ENCODE measurements at places on chromosomes 16 and 17. TPM values are rescaled to one million over a fixed set of nuclear protein-coding genes. Genes with fewer than 3 reads are reported as not detected.

GRCh38 chr16:46768809-46769208, 20.7 kb upstream of the MYLK3 start:
- no peaks in the 10 kb centered on the region for H3K4me1 ChIP-seq
- H3K27ac ChIP-seq = no peak overlapping the region
- no peaks in the 10 kb centered on the region for H3K27me3 ChIP-seq
- no peaks in the 10 kb centered on the region for H3K36me3 ChIP-seq
- no peak overlapping the region for H3K4me3 ChIP-seq

GRCh38 chr17:70767102-70767701, 597.9 kb downstream of the KCNJ2 start:
- H3K27me3 ChIP-seq = no peaks in the 10 kb centered on the region
- H3K27ac ChIP-seq = no peak overlapping the region
- H3K4me3 ChIP-seq = no peak overlapping the region

STRADA gene
- 69.7 TPM for total RNA-seq

GRCh38 chr17:11140501-11140900, 100.5 kb upstream of the SHISA6 start:
- H3K27me3 ChIP-seq = no peaks in the 10 kb centered on the region
- no peaks in the 10 kb centered on the region for H3K4me1 ChIP-seq
- no peak overlapping the region for H3K4me3 ChIP-seq
- H3K27ac ChIP-seq = no peak overlapping the region
- no peaks in the 10 kb centered on the region for H3K36me3 ChIP-seq

HCRT gene
- total RNA-seq = not detected

DNA sequence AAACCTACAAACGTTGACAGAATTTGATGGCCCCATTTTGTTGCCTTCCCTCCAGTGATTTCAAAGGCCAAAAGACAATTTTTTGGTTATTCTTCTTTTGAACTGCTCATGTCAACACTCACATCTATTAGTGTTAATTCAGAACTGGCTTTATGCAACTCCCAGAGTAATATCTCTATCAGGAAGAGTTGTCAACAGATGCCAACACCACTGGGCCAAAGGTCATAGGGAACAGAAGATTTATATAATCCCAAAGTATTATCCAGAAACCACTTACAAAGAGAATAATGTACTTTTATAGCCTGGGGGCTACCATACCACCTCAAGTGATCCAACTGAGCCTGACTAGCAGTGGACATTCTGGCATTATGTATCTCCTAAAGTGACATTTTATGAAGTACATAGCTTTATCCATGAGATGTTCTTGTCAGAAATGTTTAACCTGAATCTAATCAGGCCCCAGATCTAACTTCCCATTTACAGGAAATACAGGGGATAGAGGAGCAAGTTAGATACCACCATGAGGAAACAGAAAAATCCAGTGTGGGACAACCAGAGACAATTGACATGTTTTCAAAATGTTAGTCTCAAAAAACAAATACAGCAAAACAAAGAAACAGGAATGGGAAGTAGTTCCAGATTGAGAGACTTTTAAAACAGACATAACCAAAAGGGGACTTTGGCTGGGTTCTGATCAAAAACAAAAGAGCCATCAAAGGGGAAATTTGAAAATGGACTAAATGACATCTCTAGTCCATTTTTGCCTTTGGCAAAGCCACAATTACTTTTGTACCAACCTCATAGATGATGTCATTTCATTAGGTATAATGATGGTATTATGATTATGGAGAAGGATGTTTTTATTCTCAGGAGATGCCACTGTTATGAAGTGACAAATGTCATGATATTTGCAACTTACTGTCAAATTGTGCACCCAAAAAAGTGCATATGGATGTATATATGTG, 18.5 kb downstream of the FAM117A start:
- no peak overlapping the region for H3K4me3 ChIP-seq
- no peaks in the 10 kb centered on the region for H3K27me3 ChIP-seq

DNA sequence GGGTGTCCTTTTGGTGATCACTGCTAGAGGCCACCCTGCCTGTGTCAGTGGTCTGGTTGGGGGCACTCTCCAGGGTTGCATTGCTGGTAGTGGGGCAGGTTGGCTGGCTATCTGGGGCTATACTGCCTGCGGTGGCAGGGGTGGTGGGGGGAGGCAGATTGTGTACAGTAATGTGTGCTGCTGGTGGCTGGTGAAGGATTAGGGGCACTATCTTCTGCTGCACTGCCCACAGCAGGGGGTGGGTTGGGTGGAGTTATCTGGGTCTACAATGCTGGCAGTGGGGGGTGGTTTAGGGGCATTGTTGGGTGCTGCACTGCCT, 204.0 kb upstream of the WSB1 start:
- no peak overlapping the region for H3K4me3 ChIP-seq
- DNase-seq = no peak
- H3K27ac ChIP-seq = no peak overlapping the region
- no peaks in the 10 kb centered on the region for H3K4me1 ChIP-seq
- no peaks in the 10 kb centered on the region for H3K36me3 ChIP-seq

DNA sequence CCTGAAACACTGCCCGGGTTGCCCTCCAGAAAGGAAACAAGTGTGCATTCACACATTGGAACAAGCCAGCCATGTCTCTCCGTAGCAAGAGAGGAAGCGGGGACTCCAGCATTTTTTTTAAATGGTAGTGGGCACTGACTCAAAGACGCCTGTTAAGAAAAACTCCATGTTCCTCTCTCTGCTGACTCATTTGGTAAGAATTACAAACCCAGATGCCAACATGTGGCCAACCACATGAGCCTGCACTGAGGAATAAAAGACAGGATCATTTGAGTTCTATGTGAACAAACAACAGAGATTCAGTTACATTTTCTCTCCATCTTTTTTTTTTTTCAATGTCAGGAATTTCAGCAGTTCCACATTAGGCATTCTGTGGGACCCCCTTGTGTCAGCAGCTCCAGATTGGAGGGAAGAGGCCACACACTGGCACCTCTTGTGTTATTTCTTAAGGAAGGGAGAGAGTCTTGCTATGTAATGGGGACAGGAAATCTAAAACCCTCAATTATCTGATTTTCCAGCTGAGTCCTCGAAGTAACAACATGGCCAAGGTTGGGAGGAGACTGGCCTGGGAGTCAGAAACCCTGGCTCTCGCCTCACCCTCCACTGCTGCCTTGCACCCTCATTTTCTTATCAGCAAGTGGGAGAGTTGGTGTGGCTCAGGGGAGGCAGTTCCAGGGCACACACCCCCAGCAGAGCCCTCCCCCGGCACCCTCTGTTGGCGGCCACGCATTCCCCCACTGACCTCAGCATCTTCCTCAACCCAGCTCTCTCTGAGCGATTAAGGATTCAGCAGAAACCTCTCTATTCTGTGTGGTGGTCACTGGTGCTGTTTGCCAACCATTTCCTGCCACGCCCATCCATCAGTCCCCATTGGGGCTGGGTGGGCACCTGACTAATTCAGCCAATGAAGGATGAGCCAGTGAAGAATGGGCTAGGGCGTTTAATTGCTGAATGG, 173.0 kb downstream of the FOXL1 start:
- H3K27ac ChIP-seq = no peak overlapping the region
- H3K27me3 ChIP-seq = no peaks in the 10 kb centered on the region
- DNase-seq = no peak
- no peaks in the 10 kb centered on the region for H3K4me1 ChIP-seq
- no peak overlapping the region for H3K4me3 ChIP-seq

GRCh38 chr16:81610144-81610842, 165.7 kb downstream of the CMIP start:
- H3K36me3 ChIP-seq = peaks cover 46% of the 10 kb centered on the region
- H3K27me3 ChIP-seq = no peaks in the 10 kb centered on the region
- H3K27ac ChIP-seq = no peak overlapping the region
- no peaks in the 10 kb centered on the region for H3K4me1 ChIP-seq
- no peak overlapping the region for H3K4me3 ChIP-seq

DNA sequence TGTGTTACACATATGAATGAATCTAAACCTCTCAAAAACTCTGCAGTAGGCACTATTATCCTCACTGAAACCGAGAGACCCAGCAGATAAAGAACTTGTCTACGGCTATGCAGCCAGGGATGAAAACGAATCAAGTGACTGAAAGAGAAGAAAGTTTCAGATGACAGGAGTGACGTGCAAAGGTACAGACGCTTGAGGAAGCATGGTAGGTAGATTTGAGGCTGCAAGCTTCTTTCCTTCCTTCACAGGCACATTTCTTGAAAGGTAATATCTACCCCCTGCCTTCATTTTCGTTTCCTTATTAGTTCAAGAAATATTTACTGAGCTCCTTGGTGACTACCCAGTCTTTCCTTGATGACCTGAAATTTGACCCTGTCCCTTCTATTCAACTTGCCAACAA, 211.5 kb upstream of the AXIN2 start:
- no peaks in the 10 kb centered on the region for H3K4me1 ChIP-seq
- H3K36me3 ChIP-seq = no peaks in the 10 kb centered on the region
- no peak for DNase-seq
- H3K27me3 ChIP-seq = peaks cover 3% of the 10 kb centered on the region
- no peak overlapping the region for H3K27ac ChIP-seq

DNA sequence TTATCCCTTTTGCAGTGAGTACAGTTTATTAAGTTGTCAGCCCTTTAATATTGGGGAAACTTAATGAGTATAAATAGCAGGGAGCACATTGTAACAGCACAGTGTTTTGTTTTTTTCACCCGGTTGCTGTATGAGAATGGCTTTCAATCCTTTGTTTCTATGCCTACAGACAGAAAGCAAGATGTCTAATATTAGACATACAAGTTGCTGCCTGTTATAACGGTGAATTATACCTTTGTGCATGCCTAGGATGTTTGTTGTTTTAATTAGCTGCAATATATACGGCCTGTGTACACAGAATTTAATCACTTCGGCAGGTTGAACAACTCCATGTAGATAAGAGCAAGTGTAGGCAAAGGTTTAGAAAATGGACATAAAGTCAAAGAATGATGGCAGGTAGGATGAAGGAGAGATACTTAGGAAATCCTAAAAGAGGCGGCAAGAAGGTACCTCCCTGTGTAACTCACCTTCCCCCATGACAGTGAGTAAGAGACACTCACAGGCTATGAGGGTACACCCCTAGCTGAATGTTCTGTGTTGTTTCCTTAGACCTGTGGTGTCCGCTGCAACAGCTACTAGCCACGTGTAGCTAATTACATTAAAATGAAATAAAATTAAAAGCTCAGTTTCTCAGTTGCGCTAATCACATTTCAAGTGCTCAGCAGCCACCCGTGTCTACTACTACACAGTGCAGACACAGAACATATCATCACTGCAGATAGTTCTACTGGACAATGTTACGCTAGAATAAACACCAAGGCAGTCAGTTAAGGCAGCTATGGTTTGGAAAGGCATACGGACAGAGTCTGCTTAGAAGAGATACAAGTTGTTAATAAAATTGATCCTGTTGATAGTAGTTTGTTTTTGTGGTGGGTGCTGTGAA, 10.9 kb downstream of the SLC7A6OS start:
- H3K36me3 ChIP-seq = peaks cover 38% of the 10 kb centered on the region
- H3K27me3 ChIP-seq = no peaks in the 10 kb centered on the region
- DNase-seq = no peak
- H3K4me1 ChIP-seq = no peaks in the 10 kb centered on the region

CDH11 gene
- not detected for total RNA-seq

SSTR5 gene
- not detected for total RNA-seq

ZNF423 gene
- not detected for total RNA-seq

GRCh38 chr17:28338056-28338768, 2.7 kb downstream of the TNFAIP1 start:
- no peak overlapping the region for H3K4me3 ChIP-seq
- H3K36me3 ChIP-seq = peaks cover 46% of the 10 kb centered on the region
- peaks cover 16% of the 10 kb centered on the region for H3K4me1 ChIP-seq
- H3K27ac ChIP-seq = no peak overlapping the region
- no peak for DNase-seq

DNA sequence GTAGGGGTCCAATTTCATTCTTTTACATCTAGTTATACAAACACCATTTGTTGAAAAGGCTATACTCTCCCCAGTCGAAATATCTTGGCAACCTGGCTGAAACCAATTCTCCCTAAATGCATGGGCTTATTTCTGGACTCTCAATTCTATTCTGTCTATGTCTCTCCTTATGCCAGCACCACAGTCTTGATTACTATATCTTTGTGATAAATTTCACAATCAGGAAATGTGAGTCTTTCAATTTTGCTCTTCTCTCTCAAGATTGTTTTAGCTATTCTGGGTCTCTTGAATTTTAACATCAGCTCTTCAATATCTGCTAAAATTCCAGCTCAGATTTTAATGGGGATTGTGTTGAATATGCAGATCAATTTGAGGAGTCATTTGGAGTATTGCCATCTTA, 5.9 kb upstream of the TRIM25 start:
- peaks cover 2% of the 10 kb centered on the region for H3K4me1 ChIP-seq
- no peak for DNase-seq
- no peak overlapping the region for H3K27ac ChIP-seq
- H3K27me3 ChIP-seq = no peaks in the 10 kb centered on the region

GRCh38 chr17:50508573-50509460, 578 bp downstream of the MYCBPAP start:
- no peak for DNase-seq
- H3K36me3 ChIP-seq = no peaks in the 10 kb centered on the region
- no peaks in the 10 kb centered on the region for H3K27me3 ChIP-seq
- peak overlapping the region; percentile 71 for H3K4me3 ChIP-seq

- no peaks in the 10 kb centered on the region for H3K4me1 ChIP-seq
- H3K4me3 ChIP-seq = no peak overlapping the region
- no peaks in the 10 kb centered on the region for H3K27me3 ChIP-seq
- no peak overlapping the region for H3K27ac ChIP-seq
These were observed 29.4 kb upstream of the TMEM132E start for GRCh38 chr17:34549966-34550365.

- no peak overlapping the region for H3K27ac ChIP-seq
- peak; percentile 4 for DNase-seq
- H3K4me3 ChIP-seq = no peak overlapping the region
- no peaks in the 10 kb centered on the region for H3K36me3 ChIP-seq
- no peaks in the 10 kb centered on the region for H3K27me3 ChIP-seq
These were observed 474.4 kb downstream of the SLC39A11 start for GRCh38 chr17:72618001-72618509.

DNA sequence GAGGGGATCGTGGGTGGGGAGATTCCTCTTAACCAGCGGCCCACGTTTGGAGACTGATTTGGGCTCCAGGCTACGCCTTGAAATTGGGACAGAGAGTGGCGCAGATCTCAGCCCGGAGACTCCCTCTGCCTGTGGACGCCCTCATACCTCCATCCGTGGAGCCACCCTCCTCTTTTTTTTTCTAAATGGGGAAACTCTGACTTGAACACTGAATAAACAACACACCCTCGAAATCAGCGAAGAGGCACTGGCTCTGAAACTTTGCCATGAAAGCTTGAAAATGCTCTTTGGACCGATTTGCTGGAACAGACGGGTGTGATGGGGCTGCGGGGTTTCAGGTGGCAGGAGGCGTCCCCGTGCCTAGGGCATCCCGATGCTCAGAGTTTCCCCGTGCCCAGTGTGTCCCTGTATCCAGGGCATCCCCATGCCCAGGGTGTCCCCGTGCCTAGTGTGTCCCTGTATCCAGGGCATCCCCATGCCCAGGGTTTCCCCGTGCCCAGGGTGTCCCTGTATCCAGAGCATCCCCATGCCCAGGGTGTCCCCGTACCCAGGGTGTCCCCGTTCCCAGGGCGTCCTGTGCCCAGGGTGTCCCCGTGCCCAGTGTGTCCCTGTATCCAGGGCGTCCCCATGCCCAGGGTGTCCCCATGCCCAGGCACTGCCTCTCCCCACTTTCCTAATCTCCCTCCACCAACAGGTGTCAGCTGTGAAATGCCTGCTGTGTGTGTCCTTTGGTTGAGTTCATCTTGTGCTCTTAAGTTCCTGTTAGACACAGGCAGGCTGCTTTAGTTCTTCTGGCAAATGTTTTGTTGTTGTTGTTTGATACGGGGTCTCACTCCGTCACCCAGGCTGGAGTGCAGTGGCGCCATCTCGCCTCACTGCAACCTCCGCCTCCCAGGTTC, 187.0 kb downstream of the SEC14L1 start:
- peaks cover 56% of the 10 kb centered on the region for H3K4me1 ChIP-seq
- no peak for DNase-seq
- H3K27me3 ChIP-seq = no peaks in the 10 kb centered on the region
- H3K36me3 ChIP-seq = no peaks in the 10 kb centered on the region
- no peak overlapping the region for H3K4me3 ChIP-seq

CDH15 gene
- total RNA-seq = not detected

NACA2 gene
- total RNA-seq = not detected

ZNF385C gene
- total RNA-seq = 0.27 TPM
